OCI-LY7 (cell line): ENCODE measurements at places on chromosomes 13 and 19.

- DNase-seq = no peak
These were observed 484.4 kb upstream of the PCDH20 start for GRCh38 chr13:61900033-61900432.

- DNase-seq = no peak
These were observed 76.2 kb downstream of the COL4A1 start for GRCh38 chr13:110230661-110231347.

- DNase-seq = no peak
These were observed 1.1 kb upstream of the GRTP1 start for GRCh38 chr13:113364901-113365582.

DNA sequence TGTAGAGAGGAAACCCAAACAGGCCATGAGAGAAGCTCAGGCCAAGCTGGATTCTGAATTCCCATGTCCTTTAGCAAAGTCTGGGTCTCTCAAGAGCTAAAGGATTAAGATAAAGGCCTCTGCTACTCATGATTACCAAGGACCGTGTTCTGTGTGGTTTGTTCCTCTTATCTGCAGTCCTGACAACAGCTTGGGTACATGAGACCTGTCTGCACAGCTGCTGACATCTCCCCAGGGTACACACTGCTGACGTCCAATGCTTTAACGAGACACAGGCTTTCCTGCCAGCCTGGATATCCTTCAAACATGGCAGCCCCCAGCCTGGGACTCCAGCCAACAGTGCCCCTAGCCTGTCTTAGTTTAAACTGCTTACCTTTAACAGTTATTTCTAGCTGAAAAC is 211.0 kb downstream of the SLC7A1 start:
- DNase-seq = no peak

DNA sequence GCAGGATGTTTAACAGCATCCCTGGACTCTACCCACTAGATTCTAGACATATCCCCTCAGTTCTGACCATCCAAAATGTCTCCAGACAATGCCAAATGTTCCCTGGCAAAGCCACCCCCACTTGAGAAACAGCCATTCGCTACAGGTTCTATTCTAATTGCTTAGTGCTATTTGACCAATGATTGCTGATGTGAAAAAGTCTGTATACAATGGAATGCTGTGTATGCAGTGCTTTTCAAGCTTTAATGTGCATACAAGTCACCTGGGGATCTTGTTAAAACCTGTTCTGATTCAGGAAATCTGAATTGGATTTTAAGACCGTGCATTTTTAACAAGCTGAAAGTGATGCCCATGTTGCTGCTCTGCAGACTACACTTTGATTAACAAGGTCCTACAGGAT is 331.8 kb upstream of the KLF12 start:
- DNase-seq = no peak

DNA sequence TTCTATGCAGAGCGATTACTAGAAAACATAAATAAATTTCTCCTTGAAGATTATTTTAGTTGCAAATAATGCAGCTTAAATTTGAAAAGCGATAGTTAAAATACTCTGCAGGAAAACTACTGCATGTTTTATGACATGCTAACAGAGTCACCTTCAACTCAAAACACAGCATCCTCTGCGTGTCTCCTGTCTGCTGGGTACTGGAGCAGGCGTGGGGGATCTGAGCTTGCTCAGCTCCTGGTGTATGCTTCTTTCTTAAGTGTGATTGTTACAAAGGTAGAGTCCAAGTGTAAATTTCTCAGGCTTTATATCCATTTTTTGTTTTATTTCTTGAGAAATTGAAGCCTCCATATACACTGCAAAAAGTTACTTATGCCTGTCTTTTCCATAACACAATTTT is 15.3 kb downstream of the SPATA13 start:
- no peak for DNase-seq

DNA sequence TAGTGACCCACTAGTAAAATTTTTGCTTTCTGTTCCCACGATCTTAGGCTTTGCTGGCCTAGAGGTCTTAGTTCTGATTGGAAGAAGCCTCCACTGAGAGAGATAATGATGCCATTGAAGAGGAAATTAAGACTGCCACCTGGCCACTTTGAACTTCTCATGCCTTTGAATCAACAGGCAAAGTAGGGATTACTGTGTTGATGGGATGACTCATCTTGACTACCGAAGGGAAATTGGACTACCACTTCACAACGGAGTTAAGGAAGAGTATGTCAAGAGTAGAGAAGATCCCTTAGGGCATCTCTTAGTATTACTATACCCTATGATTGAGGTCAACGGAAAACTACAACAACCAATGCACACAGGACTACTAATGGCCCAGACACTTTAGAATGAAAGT is 12.7 kb upstream of the FREM2 start:
- DNase-seq = no peak

- DNase-seq = no peak
These were observed 147.8 kb downstream of the SLITRK6 start for GRCh38 chr13:85651440-85651839.

DNA sequence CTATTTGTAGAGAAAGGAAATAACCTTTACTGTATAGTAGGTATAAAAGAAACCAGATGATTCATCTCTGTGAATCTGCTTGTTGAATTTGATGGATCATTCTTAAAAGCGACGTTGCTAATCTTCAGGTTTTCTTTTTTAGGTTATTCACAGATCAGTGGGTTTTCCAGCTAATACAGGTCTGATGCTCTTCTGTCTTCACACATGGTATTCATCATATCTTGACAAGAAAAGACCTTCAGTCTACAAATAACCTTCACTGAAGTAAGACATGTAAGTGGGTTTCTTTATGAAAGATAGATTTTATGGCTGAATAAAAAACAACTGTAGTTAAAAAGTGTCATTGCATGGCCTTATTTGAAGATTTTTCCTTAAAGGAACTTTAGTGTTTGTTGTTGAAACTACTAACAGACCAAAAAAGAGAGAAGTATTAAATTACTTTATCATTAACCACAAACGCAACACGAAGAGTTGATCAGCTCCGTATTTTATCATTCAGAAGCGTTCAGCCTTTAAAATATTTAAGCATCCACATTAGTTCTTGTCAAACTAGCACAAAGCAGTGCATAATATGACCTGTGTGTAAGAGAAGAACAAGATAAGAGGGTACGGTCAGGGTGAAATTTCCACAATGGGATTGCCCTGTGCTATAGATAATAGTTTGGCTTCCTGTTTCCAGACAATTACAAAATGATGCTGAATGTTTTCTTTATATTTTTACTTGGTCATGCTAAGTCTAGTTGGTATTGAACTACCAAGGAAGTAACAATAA is 299.5 kb downstream of the MZT1 start:
- DNase-seq = no peak

GRCh38 chr13:23987331-23987894 is 90.1 kb upstream of the C1QTNF9B start:
- no peak for DNase-seq

GRCh38 chr13:33379608-33380007 is 94.1 kb upstream of the STARD13 start:
- no peak for DNase-seq

- no peak for DNase-seq
These were observed 18.2 kb downstream of the IL17D start for GRCh38 chr13:20721454-20722357.

DNA sequence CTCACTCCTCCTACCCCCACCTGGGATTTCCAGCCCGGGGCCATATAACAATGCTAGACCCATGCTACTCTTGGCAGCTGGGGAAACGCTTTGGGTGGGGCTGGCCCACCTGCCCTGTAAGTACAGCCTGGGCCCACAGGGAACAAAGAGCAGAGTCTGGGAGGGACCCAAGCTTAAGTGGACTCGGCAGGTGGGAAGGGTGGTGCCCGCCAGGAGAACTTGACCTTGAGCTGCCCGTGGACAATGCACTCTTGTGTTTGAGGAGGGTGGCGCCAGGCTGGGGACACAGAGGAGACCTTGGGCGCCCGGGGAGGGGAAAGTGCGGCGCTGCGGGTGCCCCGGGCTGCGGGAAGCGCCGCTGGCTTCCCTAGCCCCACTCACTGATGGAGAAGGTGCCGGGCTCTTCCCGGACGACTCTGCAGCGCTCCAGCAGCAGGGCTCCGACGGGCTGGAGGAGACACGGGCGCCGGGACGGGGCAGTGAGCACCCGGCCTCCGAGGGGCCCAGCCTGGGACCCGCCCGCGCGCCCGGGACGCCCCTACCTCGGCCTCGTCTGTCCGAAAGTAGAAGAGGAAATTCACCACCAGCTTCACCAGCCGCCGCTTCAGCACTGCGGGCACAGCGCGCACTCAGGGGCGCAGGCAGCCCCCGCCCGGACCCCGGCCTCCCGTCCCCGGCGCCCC is 607 bp downstream of the PLEKHJ1 start:
- peak; percentile 45 for DNase-seq

- no peak for DNase-seq
These were observed 1095.4 kb upstream of the PCDH20 start for GRCh38 chr13:62510906-62511655.

DNA sequence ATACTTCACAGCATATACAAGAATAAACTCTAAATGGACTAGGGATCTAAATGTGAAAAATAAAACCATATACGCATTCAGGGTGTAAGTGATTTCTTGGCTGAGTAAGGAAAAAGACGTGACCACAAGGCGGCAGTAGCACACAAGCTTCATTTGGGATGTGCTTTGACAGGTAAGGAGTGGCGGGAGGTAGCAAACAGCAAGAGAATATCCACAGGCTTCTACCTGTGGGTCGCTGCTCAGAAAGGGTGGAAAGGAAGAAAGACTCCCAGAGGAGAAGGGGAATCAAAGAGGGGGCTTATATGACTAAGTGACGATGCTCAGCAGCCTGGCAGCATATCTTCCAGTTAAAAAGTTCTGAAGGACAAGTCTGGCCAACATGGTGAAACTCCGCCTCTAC is 2.5 kb upstream of the ZNF121 start:
- DNase-seq = peak; percentile 78

DNA sequence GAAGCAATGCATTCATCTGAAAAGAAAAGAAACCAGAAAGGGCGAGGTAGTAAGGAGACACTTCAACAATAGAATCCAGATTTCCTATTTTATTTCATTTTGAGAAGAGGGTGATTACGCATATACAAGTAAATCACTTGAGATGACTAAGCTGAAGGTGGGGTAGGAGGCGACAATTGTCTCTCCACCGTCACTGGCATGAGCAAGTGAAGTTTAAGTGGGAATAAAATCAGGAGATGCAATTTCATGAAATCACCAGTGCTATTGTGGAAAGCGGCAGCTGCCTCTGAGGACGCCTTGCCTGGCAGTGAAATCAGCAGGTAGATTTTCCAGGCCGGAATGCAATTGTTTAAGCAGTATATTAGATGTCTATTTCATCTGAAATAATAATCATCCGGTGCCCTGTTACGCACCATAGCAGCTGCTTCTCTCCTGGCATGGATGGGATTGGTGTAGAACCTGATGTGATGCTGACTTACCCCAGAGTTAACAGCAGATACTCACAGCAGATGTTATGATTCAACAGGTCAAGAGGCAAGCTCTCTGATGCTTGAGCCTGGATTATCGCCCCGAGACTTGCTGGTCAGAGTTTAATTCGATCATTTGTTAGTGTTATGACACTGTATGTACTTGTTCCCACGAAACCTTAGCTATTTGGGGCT is 64.3 kb downstream of the RASL11A start:
- DNase-seq = no peak

GRCh38 chr13:108508263-108508662 is 121.1 kb upstream of the MYO16 start:
- peak; percentile 0 for DNase-seq

GRCh38 chr13:94122300-94122915 is 357.1 kb downstream of the DCT start:
- DNase-seq = no peak

- DNase-seq = no peak
These were observed 1227.9 kb upstream of the SPRY2 start for GRCh38 chr13:81568824-81569223.

DNA sequence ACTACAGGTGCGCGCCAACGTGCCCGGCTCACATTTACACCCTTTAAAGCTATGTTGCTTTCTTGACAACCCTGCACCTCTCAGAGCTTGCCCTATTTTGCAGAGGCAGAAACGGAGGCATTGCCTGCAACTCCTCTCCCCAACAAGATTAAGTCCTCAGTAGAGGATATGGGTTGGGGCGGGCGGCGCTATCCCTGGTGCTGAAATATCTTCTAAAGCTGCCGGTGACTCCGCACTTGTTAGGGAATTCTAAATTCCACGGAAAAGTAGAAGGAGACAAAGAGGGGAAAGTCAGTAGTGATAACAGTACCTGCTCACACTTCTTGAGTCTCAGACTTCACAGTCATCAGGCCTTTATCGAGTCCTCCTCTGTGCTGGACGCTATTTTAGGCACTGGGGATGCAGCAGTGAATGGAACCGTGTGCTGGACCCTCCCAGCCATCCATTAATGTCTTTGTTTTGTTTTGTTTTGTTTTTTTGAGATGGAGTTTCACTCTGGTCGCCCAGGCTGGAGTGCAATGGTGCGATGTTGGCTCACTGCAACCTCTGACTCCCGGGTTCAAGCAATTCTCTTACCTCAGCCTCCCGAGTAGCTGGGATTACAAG is 18.0 kb downstream of the SLC5A5 start:
- DNase-seq = no peak

- no peak for DNase-seq
These were observed 140.5 kb downstream of the KLF12 start for GRCh38 chr13:73993661-73994060.

- DNase-seq = peak; percentile 89
These were observed 4.2 kb downstream of the PRR36 start for GRCh38 chr19:7869910-7870511.

- peak; percentile 89 for DNase-seq
These were observed 3.7 kb downstream of the RUBCNL start for GRCh38 chr13:46383383-46383782.

DNA sequence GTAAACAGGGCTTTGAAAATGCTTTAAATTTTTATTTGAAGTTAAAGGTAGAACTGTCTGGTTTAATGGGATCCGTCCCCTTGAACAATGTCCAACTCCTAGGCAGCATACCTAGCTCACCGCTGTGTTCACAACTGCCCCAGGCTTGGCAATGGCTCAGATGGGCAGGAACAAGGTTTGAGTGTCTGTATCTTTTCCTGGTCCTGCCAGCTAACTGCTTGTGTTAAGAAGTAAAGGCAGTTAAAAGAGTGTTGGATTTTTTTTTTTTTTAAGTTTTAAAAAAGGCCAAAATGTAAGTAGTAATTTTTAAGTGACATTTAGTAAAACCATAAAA is 66.7 kb upstream of the FNDC3A start:
- no peak for DNase-seq

DNA sequence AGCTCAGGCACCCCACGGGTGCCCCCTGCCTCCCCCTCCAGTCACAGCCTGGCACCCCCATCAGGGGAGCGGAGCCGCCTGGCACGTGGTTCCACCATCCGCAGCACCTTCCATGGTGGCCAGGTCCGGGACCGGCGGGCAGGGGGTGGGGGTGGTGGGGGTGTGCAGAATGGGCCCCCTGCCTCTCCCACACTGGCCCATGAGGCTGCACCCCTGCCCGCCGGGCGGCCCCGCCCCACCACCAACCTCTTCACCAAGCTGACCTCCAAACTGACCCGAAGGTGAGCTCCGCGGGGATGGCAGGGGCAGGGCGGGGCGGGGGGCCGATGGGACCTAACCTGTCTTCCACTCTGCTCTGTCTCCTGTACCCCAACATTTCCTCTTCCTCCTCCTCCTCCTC is 25.0 kb downstream of the CKM start:
- DNase-seq = no peak

GRCh38 chr13:100536643-100537180 is 51.9 kb downstream of the GGACT start:
- DNase-seq = no peak

- no peak for DNase-seq
These were observed 872.0 kb upstream of the GPC6 start for GRCh38 chr13:92354583-92354982.

- DNase-seq = no peak
These were observed 3.3 kb upstream of the TEX29 start for GRCh38 chr13:111317042-111317550.

- no peak for DNase-seq
These were observed 23.4 kb upstream of the SLITRK1 start for GRCh38 chr13:83905641-83906040.

- DNase-seq = peak; percentile 87
These were observed 1.1 kb upstream of the MYBPC2 start for GRCh38 chr19:50431343-50432220.
